ENCODE measurements at places on chromosomes 7 and 10. TPM values are rescaled to one million over a fixed set of nuclear protein-coding genes. Genes with fewer than 3 reads are reported as not detected.

Gene SLC26A3
- not detected for total RNA-seq

Gene GPER1
- total RNA-seq = 2.5 TPM

Gene FAM171A1
- 9.3 TPM for total RNA-seq

Gene FANK1
- total RNA-seq = 6.8 TPM

Gene TRIM50
- total RNA-seq = not detected

Gene CLEC2L
- not detected for total RNA-seq

Gene LRRD1
- total RNA-seq = not detected

Gene CFAP70
- total RNA-seq = 0.78 TPM

Gene TMEM229A
- total RNA-seq = not detected

Gene NRAP
- not detected for total RNA-seq

Gene UBTD1
- 23.3 TPM for total RNA-seq

Gene MRLN
- not detected for total RNA-seq

Gene CHST15
- total RNA-seq = 27.1 TPM

Gene POM121
- total RNA-seq = 3.6 TPM

Gene BTBD16
- total RNA-seq = 0.88 TPM

Gene CNPY4
- total RNA-seq = 9.5 TPM

Gene SFRP5
- not detected for total RNA-seq

Gene EPC1
- 7.5 TPM for total RNA-seq

Gene CCL26
- not detected for total RNA-seq

Gene HTR5A
- total RNA-seq = not detected

Gene CTTNBP2
- not detected for total RNA-seq

Gene CCDC172
- total RNA-seq = not detected

Gene PRSS37
- not detected for total RNA-seq

Gene PCDH15
- not detected for total RNA-seq

Gene ITPRID1
- total RNA-seq = not detected

Gene NRG3
- total RNA-seq = 0.87 TPM

Gene AOAH
- total RNA-seq = 4.8 TPM

Gene FAM237B
- total RNA-seq = not detected

Gene AKR1C2
- total RNA-seq = 1,499 TPM

Gene CTAGE6
- total RNA-seq = not detected

Gene KCP
- 5.1 TPM for total RNA-seq

Gene NKX1-2
- total RNA-seq = not detected

Gene PRR15
- total RNA-seq = 4.2 TPM

Gene ANKRD26
- total RNA-seq = 5.2 TPM

Gene MYPN
- 0.64 TPM for total RNA-seq
